ENCODE measurements at places on chromosomes 3 and 15.

- no peak for DNase-seq
Measured at GRCh38 chr3:161523916-161524315, 27.3 kb downstream of the OTOL1 start.

DNA sequence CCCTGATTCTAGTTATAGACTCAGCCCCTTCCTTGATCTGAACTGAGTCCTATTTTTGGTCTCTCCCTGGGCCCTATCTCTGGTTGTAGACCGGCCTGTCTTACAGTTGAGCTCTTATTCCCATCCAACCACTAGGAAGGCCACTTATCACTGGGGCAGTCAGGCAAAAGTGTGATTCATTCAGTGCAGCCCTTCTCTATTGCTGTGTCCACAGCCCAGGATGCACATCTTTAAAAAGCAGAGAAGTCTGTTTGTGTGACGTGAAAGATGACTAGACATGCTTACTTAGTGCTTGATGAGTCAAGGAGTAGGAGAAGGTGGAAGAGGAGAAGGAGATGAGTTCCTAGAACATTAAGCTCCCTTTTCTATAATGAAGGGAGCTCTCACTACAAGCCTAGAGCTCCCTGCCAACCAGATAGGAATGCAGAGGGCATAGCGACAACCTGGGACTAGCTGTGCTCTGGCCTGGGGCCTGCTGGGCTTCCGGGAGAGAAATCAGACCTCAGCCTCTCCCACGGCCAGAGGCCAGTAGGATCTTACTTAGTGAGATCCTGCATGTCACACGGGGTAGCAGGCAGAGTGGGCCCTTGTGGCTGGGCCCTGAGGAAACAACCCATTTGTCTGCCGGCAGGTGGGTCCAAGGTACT is 25.7 kb downstream of the INSYN1 start:
- no peak for DNase-seq

GRCh38 chr3:16607718-16608117 is 2.5 kb upstream of the DAZL start:
- DNase-seq = no peak

DNA sequence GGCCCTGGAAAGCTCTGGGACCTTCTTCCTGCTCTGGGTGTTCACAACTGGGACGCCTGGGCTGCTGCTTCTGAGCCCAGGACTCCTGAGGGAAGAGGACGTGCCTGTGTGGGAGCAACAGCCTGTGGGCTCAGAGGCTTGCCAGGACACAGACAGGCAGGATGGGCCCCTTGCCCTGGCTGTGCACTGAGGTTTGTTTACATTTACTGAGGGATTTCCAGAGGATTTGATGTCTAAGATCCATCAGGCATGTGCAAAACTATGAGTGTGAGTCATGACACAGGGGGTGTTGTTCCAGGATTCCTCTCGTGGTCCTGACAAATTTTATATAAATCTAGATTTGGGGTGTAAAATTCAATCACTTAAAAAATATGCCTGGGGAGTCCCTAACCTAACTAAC is 10.6 kb downstream of the CCR9 start:
- no peak for DNase-seq

- DNase-seq = no peak
Measured at GRCh38 chr3:9778143-9779074, 8.7 kb upstream of the CAMK1 start.

GRCh38 chr15:98998279-98998678 is 9.3 kb downstream of the PGPEP1L start:
- DNase-seq = no peak

DNA sequence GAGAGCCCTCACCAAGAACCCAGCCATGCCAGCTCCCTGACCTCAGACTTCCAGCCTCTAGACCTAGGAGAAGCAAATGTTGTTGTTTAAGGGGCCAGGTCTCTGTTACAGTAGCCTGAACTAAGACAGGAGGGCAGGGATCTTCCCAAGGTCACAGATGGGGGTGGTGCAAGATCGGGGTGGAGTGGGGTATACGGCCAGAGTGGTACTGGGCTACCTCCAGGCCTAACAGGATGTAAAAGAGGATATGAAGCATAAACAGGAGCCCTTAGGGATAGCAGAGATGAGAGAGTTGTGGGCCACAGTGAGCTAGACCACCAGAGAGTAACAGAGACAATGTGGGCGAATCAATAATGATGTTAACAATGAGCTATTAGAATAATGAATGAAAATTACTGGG is 82.9 kb downstream of the TOP2B start:
- no peak for DNase-seq

DNA sequence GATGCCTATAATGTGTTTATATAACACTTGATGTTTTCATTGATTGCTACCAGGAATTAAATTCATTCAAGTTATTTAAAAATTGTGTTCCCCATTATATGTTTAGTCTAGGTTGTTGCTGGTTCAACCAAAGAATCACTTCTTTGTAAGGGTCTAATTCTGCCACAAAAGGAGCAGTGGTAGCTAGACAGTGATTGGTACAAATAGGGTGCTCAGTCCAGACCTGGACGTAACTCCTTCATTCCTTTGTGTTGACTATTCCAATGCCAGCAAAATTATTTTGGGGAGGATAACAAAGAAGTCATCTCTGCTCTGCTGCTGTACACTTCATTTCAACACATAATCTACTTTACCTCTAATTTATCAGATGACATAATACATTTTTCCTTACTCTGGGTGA is 1.2 kb downstream of the CHMP2B start:
- DNase-seq = no peak

GRCh38 chr3:172189213-172189612 is 149.8 kb downstream of the FNDC3B start:
- no peak for DNase-seq

- no peak for DNase-seq
Measured at GRCh38 chr15:85707519-85708338, 87.0 kb downstream of the KLHL25 start.

- no peak for DNase-seq
Measured at GRCh38 chr3:82085356-82085755, 323.9 kb upstream of the GBE1 start.

- DNase-seq = no peak
Measured at GRCh38 chr3:16239086-16239770, 25.5 kb downstream of the DPH3 start.

DNA sequence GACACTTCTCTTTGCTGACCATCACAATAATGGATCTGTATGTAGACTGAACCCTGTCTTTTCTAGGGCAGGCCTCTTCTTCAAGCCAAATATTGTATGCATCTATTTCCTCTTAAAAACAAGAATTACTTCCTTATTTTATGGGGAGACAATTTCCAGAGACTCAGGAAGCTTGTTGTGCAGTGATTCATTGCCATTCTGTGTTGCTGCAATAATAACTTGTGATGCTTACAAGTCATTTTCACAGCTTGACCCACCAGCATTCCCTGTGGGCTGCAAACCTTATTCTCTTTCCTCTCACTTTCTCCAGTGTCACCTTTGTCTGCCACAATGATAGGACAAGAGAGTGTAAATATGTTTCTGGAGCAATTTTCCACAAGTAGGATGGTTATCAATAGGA is 276.7 kb upstream of the SGO1 start:
- no peak for DNase-seq

DNA sequence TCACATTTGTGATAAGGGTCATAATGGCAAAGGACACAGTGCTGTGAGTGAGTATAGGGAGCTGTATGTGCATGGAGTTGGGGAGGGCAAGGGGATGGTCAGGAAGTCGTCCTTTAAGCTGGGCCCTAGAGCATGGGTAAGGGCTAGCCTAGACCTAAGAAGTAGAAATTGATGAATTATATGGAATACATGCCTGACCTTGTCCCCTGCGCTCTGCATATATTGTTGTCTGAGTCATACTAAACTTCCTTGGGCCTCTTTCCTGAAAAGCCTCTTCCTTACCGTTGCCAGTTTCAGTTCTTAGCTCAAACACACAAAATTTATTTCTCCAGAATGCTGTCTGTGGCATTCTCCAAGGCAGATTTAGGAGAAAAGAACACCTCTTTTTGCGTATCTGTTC is 4.6 kb downstream of the SNRK start:
- DNase-seq = no peak

DNA sequence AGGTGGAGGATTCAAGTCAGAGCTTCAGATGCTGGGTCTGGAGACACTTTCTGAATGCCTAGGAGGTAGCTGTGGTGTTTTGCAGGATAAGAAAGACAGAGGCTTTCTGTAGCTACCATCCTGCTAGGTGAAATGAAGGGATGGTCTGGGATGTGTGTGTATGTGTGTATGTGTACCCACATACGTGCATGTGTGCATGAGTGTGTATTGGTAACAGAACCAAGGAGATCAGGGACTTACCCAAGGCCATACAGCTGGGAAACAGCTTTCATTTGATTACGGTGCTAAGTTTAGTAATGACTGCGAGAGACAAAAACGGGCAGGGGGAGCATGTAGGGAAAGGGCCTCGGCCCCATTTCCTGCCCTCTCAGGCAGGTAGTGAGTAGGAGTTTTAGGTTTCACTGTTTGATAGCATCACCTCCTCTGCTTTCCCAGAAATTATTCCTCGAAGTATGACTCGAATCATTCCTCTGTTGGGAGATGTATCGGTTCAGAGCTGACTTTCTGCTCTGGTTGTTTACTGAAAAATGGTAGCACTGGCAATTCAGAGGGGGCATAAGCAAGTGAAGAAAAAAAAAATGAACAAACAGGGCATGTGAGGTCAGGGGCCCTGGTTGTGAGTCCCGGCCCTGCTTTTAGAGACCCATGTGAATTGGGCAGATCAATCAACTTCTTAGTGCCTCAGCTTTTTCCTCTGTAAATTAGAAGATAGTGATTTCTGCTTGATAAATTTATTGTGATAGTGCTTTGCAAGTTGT is 130.7 kb downstream of the LPP start:
- no peak for DNase-seq

DNA sequence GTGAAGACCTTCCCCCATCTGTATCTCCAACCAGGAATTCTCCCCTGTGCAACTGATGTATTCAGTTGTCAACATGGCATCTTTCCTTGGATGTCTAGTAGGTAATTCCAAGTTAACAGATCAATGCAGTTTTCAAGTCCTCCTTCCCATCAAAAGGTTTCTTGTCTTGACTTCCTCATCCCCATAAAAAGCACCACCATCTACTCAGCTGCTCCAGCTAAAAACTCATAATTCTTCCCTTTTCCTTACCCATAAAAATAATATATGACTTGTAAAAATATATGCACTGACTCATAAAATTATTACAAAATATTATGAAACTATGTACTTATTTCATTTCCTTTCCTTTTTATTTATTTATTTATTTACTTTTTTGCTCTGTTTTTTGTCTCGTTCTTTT is 5.0 kb upstream of the CAND2 start:
- DNase-seq = no peak

DNA sequence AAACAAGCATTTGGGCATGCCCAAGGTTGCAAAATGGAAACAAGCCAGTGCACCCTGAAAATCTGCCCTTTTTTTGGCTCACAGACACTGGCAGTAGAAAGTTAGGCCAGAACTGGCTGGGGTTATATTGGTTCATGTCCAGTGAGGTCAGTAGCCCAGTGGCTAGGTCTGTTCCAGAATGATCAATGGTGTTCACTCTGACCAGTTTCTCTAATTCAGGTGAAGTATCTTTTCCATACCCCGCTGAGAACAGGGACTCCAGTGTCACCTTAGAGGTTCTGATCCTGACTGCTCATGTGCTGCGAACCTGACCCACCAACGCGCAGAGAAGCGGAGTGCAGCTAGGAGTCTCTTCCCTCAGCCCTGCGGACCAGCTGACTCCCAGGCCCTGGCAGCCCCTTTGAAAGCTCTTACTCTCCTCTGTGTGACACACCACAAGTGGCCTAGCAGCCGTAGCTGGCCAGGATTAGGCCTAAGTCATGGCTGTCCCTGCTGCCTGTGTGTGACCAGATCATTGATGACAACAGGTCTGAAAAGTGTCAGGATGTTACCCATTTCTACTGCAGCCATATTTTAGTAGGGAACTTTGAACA is 123.5 kb downstream of the GHSR start:
- no peak for DNase-seq

DNA sequence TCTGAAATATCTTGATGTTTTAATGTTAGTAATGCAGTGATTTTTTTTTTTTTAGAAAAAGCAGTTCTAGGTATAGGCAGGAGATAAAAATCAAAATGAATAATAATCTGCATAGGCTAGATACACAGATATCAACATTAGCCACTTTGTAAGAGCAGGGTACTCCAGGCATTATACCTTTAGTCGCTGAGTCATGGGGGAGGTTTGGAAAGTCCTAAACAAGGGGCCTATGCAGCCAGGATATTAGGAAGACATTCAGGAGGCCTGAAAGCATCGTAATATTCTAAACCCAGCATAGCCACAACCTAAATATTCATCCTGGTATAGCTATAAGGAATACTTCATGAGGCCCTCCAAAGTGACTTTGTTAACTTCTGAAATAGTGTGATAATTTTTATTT is 258.1 kb upstream of the NECTIN3 start:
- DNase-seq = no peak

GRCh38 chr3:5255404-5256344 is 68.2 kb downstream of the EDEM1 start:
- no peak for DNase-seq

- no peak for DNase-seq
Measured at GRCh38 chr3:137304313-137305056, 346.7 kb downstream of the IL20RB start.

GRCh38 chr15:100026041-100026440 is 292.8 kb upstream of the LYSMD4 start:
- DNase-seq = no peak

- DNase-seq = no peak
Measured at GRCh38 chr3:186821429-186822387, 15.4 kb upstream of the RFC4 start.

- DNase-seq = no peak
Measured at GRCh38 chr3:11059090-11059798, 66.7 kb downstream of the SLC6A1 start.

- no peak for DNase-seq
Measured at GRCh38 chr15:43347114-43347513, 16.7 kb upstream of the LCMT2 start.

DNA sequence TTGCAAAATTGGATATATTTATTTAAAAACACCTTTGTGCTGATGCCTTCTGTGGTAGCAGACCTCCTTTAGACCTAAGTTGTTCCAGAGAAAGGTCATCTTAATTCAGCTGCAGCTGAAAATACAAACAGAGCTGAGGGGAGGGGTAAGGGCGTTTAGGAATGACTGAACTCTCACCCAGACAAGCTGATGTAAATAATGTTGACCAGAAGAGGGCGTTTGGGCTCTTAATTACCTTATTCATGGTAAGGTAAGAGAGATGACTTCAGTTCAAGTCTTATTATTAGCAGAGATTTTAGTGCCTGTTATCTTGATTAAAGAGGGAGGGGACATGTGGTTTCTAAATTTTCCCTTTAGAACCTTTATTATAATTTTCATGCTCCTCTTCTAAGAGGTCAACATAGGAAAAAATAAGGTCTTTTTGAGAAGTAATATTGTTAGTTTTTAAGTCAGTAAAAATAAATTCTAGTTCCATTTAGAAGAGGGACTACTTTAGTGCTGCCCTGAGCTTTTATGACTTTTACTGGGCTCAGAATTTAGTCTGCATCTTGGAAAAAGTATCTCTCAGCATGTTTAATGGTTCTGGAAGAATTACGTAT is 46.3 kb downstream of the GPR171 start:
- no peak for DNase-seq

GRCh38 chr15:38391191-38391590 is 62.7 kb upstream of the FAM98B start:
- DNase-seq = no peak
